Thoracic aorta (tissue), 2 donors: ENCODE measurements at places on chromosomes 1 and 21. TPM values are rescaled to one million over a fixed set of nuclear protein-coding genes. Genes with fewer than 3 reads are reported as not detected.

The FALEC gene
- total RNA-seq = not detected

- H3K27me3 ChIP-seq = no peaks in the 10 kb centered on the region
- no peak for DNase-seq
- H3K4me3 ChIP-seq = no peak overlapping the region
- H3K4me1 ChIP-seq = peaks cover 20% of the 10 kb centered on the region
Measured at GRCh38 chr1:32937061-32937460, 27.5 kb downstream of the RNF19B start.

DNA sequence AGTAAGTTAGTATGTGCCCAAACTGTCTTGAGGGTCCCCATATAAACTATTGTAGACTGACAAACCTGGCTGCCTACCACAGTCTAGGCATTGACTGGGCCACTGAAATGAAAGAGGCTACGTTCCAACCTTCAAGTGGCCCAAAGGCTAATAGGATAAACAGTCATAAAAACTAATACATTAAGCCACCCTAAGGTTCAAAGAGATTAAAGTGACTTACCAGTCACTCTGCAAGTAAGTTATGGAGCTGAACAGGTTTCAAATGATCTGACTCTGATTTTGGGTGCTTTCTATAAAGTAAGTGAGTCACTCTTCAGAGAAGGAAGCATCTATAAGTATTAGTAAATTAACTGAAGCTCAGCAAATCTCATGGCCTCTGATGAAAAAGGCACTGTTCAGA, 38.0 kb downstream of the PLPP3 start:
- H3K36me3 ChIP-seq = peaks cover 6% of the 10 kb centered on the region
- H3K4me1 ChIP-seq = peaks cover 56% of the 10 kb centered on the region
- H3K4me3 ChIP-seq = no peak overlapping the region
- no peaks in the 10 kb centered on the region for H3K27me3 ChIP-seq

GRCh38 chr1:219541946-219542345, 71.0 kb downstream of the ZC3H11B start:
- no peaks in the 10 kb centered on the region for H3K36me3 ChIP-seq
- H3K27ac ChIP-seq = no peak overlapping the region
- H3K27me3 ChIP-seq = no peaks in the 10 kb centered on the region
